ENCODE measurements at places on chromosomes 1 and 21.

GRCh38 chr1:2128189-2128901 is 66.2 kb downstream of the FAAP20 start:
- DNase-seq, result peak; percentile 65

DNA sequence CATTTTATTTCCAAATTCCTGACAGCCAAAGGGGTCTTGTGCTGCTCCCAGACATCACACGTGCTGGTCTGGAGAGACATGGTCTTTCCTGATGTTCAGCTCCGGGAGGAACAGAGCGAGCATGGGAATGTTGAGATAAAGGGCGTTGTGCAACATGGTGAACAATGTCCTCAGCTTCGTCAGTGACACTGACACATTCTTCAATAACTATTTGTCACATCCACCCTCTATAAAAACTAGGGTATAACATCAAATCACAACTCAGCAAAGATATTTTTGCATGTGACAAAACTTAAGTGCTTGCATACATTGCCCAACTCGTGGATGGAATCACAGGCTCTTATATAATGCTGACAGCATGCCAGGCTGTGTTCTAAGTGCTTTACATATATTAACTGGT is 42.4 kb upstream of the GRHL3 start:
- DNase-seq, result no peak

- no peak for DNase-seq
These were observed 40.2 kb downstream of the TBX19 start for GRCh38 chr1:168320800-168321450.

DNA sequence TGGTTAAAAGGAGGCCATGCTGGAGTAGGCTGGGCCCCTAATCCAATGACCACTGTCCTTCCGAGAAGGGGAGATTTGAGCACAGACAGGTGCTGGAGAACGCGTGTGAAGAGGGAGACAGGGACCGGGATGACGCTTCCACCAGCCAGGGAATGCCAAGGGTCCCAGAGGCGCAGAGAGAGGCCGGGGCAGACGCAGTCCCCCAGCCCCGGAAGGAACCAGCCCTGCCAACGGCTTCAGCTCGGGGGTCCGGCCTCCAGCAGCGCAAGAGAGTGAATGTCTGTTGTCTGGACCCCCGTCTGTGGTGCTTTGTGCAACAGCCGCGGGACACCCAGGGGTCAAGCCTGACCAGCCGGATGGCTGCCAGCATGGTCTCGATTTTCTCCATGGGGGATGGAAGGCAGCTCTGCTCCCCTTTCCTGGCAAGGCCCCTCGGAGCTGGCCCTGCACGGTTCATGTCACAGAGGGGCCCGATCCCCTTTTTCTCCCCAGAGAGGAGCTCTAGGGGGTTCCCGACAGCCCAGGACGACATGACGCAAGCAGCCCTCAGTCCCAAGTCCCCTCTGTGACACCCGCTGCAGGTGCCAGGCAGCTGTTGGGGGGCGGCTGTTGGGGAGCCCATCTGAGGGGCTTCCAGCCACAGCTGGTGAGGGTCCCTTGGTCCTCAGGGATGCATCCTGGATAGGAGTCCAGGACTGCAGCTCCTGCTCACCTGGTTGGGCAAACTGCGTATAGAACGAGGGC is 73.5 kb downstream of the SIK1 start:
- no peak for DNase-seq

GRCh38 chr1:219585837-219586455 is 27.0 kb downstream of the ZC3H11B start:
- DNase-seq, result no peak
